CD4-positive, alpha-beta T cell treated with Interleukin-10 for 1 hour (primary cell): ENCODE measurements at places on chromosomes 7 and 10.

GRCh38 chr10:69816521-69816920 lies 14.8 kb downstream of the COL13A1 start:
- DNase-seq, result no peak

DNA sequence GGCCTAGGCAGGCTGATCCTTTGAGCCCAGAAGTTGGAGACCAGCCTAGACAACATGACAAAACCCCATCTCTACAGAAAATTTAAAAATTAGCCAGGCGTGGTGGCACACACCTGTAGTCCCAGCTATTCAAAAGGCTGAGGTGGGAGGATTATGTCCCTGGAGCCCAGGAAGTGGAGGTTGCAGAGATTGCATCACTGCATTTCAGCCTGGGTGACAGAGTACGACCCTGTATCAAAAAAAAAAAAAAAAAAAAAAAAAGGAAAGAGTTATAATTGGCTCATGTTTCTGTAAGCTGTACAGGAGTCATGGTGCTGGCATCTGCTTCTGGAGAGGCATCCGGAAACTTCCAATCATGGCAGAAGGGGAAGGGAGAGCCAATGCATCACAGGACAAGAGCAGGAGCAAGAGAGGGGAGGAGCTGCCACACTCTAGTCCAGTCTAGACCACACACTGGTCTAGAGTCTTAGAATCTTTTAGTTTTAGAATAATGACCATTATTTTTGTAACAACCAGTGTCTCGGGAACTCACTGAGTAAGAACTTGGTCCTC lies 16.8 kb downstream of the DOCK1 start:
- DNase-seq, result no peak

GRCh38 chr10:60073781-60074656 lies 167.7 kb upstream of the CCDC6 start:
- DNase-seq, result no peak

DNA sequence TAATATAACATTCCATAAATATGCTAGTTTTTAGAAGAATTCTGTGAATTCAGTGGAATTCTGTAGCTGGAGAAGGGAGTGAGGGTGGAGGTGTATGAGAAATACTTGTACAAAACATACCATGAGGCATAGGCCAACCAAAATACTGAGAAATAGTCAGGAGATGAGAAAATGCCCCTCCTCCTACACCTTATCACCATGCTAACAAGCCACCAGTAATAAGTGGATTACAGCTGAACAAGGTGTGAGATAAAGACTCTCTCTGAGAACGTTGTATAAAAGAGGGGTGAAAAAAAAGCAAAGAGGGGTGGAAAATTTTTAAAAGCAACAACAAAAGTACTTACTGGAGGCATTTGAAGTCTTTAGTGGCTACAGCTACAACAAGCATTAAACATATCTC lies 90.4 kb upstream of the IGFBP3 start:
- DNase-seq, result no peak

DNA sequence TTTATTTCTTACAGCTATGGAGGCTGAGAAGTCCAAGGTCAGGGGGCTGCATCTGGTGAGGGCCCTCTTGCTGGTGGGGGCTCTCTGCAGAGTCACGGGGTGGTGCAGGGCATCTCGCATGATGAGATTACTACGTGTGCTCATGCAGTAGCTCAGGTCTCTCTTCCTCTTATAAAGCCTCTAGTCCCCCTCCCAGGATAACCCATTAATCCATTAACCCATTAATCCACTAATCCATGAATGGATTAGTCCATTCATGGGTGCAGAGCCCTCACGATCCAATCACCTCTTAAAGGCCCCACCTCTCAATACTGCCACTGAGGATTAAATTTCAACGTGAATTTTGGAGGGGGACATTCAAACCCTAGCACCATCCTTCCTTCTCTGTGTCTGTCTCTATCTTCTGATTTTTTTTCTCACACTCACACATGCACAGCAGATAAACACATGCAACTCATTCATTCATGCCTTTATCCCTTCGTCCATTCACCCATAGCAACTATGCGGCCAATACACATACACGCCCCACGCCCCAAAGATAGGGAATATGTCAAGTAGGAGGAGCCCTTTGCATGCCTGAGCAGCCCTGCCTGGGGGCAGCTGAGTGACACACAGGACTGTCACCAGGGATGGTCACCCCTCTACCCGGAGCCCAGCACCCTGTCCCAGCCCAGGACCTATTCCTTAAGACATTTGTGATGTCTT lies 86.5 kb downstream of the C10orf105 start:
- no peak for DNase-seq

DNA sequence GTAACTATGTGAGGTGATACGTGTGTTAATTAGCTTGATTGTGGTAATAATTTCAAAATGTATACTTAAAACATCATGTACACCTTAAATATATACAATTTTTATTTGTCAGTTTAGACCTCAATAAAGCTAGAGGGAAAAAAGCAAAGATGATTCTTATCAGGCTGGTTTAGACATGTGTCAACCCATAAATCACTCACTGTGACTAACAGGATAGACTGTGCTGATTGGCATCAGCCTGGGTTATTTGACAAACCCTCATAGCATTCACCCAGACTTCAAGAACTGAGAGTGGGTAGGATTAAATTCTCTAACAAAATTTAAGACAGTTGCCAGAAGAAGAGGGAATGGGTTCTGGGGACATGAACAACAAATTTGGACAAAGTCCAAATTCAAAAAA lies 73.8 kb upstream of the TMEM140 start:
- DNase-seq, result no peak

DNA sequence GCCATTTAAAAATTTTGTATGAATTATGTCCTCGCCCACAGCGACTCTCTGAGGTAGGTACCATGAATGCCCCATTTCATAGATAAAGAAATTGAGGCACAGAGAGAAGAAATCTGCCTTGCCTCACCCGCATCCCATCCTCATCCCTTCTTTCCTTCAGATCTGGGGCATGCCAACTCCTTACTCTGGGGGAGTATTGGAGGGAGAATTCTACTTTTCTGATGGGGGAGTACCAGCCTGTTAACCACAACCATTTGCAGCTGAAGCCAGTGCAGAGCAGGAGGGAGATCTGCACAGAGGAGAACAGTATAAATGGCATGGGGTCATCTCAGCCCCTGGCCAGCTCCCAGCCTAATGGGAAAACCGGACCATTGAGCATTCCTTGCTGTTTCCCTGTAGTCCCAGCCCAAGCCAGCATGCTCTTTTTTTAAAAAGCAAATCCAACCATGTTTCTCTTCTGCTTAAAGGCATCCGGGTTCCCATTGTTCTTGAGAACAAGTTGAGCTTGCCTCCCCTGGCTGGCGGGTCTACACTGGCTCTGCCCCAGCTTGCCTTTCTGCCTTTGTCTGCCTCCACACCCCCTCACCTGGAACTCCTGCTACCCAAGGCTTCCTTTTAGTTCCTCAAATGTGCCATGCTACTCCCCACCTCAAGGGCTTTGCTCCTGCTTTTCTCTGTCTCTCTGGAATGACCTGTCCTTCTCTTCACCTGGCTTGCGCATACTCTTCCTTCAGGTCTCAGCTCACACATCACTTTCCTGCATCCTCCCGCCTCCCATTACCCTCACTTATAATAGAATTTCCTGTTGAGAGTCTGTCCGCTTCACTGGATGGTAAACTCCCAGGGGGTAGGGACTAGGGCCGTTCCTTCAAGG lies 8.8 kb upstream of the ZNF503 start:
- DNase-seq, result no peak

- no peak for DNase-seq
Measured at GRCh38 chr7:121761399-121761798, 111.6 kb upstream of the PTPRZ1 start.

DNA sequence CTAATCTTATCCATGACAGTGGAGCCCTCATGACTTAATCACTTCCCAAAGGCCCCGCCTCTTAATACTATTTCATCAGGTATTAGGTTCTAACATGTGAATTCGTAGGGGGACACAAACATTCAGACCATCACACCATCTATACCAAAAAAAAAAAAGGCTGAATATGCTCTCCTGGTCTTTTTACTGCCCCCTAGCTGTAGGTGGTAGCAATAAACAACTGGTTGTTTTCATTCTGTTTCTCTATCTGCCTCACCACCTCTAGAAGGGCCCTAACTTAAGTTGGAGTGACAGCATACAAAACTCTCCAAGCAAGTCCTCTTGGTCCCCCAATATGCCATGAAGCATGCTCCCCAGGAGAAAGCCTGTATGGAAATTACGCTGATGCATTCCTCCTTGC lies 94.1 kb downstream of the GRM8 start:
- DNase-seq, result no peak

DNA sequence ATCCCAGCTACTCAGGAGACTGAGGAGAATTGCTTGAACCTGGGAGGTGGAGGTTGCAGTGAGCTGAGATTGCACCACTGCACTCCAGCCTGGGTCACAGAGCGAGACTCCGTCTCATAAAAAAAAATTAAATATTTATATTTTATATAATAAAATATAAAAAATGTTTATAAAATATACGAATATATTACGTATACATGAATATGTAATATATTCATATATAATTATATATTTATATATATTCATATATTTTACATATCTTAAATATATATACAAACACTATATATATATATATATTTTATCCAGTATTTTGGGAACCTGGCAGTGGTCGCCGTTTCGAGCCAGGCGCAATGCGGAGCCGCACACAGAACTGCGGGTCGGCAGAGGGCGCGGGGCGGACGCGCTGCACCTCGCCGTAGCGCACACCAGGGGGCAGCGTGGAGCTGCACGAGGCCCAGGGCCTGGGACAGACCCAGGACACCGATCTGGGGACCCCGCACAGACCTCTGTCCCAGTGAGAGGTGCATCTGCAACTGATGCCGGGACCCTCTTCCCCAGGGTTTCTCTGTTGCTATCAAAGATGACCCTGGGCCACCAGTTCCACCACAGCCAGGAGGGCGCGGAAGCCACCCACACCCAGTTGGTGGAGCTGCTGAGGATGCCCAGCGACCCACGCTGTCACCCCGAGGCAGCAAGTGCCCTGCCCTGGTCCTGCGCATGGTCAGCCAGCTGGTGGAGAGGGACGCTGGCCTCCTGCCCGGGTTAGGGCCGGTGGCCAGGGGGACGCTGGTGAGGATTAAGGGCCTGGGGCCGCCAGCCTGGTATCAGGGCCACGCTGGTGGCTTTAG lies 22.7 kb downstream of the AP5Z1 start:
- DNase-seq, result peak; percentile 62

- DNase-seq, result no peak
Measured at GRCh38 chr7:22578007-22578733, 78.2 kb upstream of the STEAP1B start.

DNA sequence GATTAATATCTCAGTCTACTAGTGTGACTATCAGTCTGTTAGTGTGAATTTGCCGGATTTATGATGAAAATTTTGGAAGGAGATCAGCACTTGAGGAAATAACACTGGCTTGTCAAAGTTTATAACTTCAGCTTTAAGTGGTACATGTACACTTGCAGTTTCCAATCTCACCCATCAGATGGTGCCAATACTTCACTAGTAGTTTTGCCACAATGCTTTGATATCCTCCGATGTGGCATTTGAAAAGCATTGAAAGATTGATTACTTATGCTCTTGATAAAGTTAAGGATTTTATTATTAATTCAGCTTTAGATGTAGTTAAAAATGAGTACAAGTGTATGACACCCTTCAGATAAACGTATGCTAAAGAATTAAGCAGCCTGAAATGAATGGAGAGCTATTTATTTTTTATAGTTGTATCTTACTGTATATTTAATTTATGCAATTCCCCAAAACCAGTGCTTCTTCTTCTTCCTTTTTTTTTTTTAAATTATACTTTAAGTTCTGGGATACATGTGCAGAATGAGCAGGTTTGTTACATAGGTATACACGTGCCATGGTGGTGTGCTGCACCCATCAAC lies 98.2 kb downstream of the ANLN start:
- DNase-seq, result peak; percentile 72

DNA sequence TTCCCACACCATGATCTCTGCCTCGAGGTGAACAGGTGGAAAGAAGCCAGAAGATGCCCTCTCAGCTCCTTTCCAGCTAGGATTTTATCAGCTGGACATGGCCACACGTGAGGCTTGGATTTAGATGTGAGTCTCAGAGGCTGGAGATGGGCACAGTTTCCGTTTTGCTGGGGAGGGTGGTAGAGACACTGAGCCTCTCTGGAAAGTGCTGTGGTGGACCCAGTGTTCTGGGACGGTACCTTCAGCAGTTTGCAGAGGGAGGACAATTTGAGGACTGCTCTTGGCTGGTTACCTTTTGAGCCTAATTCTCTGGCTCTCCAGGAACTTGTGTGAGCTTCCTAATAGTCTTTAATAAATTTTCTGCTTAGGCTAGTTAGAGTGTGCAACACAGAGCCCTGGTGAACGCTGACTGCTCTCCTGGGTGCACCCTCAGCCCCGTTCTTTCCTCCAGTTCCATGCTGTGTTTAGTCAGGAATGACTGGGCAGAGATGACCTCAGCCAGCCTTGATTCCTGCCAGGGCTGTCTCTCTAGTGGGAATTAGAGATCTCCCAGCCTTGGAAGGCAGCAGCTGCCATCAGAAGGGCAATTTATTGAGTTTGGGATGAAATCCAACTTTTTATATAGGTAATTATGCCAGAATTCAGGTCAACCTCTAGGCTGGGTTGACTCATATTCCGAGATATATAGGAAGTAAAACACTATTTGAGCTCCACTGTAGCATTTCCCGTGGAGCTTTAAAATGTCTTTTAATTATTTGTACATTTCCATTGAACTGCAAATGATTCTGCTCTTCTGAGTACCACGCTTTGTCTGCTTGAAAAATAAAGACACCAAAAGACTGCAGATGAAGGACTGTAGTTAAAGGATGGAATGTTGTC lies 103.9 kb downstream of the GATA3 start:
- no peak for DNase-seq

DNA sequence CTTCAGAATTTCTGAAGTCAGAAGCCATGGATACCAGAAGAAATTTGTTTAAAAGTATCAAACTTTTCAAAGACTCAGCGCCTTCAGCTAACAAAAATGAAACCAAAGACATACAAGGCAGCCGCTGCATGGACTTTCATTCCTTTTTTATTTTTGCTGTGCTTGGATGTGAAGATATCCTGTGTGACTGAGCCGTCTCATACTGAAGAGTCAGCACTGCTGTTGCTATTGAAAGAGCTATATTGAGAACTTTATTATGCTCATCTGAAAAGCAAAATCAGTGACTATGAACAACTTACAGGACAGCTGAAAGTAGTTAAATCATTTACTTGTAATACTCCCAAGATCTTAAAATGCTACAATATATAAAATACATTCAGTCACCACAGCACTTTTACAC lies 809.2 kb downstream of the NXPH1 start:
- no peak for DNase-seq

DNA sequence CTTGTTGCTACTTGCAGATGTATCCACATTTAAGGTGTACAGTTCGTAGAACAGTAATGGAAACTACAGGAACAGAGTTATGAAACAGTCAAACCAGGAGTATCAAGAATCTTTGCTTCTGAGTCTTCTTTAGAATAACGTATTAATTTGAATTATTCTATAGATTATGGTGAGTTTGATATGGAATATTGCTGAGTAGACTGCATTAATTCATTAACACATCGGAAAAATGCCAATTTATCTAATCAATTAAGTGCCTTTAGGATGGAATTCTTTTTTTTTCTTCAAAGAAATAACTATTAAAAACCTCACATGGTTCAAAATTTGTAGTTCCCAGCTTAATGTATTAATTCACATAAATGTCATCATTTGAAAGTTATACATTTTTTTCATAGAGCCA lies 3.8 kb downstream of the TFAM start:
- DNase-seq, result no peak
